ENCODE measurements at places on chromosomes 4 and X. TPM values are rescaled to one million over a fixed set of nuclear protein-coding genes. Genes with fewer than 3 reads are reported as not detected.

Gene TENT5D
- total RNA-seq: not detected

Gene NAP1L2
- total RNA-seq: 15.8 TPM

GRCh38 chr4:24266951-24267722 is 317.2 kb downstream of the DHX15 start:
- no peak for DNase-seq

DNA sequence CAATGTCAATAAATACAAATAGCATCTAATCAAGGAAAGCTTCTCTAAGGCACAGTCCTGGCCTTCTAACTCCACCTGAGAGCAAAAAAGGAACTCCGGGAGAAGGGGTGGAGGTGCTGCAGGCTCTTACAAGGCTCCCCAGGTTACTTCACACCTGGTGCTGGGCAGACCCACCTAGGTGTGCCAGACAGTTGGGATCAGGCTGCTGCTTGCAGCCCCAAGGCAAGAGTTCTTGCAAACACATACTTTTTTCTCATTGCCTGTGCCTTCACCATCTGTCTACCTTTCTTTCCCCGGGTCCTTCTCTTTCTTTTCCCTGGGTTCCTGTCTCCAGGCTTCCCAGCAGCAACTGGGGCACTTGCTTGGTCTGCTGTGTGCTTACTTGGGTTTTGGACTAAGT is 81.4 kb upstream of the STIM2 start:
- DNase-seq: no peak

Gene FAM133A
- total RNA-seq: 0.82 TPM

- DNase-seq: no peak
Observed at GRCh38 chrX:114582698-114583395, 1.0 kb upstream of the HTR2C start.

Gene AR
- total RNA-seq: 10.6 TPM

GRCh38 chr4:76767983-76768382 is 130.0 kb downstream of the SOWAHB start:
- DNase-seq: no peak

DNA sequence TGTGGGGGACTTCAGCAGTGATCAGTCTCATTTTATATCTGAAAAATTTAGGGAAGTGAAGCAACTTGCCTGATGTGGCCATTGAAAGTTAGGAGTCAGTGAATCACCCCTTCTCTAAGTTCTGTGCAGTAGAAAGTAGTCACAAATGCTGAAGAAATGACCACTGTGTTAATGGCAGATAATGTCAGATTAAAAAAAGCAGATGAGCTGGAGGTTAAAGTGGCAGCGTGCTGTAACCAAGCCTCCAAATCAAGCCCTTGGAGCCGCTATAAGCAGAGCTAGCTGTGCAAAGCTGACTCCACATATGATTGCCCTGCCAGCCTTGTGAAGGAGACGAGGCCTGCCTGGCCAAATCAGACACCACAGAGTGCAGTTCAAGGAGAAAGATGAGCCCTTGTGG is 39.2 kb upstream of the PDE5A start:
- no peak for DNase-seq

DNA sequence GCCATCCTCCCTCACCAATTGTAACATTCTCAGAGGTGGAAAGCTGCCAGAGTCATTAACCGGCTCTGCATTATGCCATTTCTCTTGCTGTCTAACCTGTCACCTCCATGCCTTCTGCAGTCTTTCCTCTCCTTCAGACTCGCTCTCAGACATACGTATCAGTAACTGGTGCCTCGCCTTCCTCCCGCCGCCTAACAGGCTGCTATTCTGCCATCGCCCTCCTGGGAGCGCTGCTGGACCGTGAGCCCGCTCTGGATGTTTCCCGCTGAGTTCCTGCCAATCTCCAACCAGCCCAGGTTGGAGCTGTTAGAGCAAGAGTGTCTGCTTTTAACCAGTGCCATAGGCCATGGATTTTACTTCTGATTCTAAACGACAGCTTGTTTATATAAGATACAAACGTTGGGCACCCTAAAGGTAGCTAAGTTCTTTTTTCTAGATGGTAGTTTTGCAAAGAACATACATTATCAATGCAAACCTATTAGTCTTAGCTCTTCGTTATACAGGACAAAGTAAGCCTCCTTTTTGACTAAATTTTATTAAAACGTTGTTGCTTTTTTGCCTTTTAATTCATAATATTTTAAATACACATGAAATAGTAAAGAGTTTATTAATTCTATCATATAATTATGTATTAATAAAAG is 59.5 kb upstream of the NEIL3 start:
- DNase-seq: peak; percentile 69

Gene SOX3
- total RNA-seq: 38.9 TPM

DNA sequence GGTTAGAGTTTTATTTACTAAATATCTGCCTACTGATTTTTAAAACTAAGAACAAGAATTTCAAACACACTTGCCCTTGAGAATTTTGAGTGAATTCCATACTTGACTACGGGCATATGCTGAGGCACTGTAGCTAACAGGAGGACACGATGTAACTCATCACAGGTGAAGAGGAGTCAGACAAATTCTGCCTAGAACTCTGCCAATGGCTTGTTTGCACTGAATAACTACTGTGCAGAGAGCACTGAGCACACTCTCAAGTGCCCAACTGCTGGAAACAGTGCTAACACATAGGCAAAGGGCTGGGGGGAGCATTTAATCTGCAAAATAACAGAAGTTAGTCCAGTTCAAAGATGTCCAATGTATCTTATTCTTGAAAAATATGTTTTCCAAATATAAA is 104.4 kb downstream of the WDFY3 start:
- no peak for DNase-seq
